ENCODE measurements at places on chromosomes 1 and 21. TPM values are rescaled to one million over a fixed set of nuclear protein-coding genes. Genes with fewer than 3 reads are reported as not detected.

DNA sequence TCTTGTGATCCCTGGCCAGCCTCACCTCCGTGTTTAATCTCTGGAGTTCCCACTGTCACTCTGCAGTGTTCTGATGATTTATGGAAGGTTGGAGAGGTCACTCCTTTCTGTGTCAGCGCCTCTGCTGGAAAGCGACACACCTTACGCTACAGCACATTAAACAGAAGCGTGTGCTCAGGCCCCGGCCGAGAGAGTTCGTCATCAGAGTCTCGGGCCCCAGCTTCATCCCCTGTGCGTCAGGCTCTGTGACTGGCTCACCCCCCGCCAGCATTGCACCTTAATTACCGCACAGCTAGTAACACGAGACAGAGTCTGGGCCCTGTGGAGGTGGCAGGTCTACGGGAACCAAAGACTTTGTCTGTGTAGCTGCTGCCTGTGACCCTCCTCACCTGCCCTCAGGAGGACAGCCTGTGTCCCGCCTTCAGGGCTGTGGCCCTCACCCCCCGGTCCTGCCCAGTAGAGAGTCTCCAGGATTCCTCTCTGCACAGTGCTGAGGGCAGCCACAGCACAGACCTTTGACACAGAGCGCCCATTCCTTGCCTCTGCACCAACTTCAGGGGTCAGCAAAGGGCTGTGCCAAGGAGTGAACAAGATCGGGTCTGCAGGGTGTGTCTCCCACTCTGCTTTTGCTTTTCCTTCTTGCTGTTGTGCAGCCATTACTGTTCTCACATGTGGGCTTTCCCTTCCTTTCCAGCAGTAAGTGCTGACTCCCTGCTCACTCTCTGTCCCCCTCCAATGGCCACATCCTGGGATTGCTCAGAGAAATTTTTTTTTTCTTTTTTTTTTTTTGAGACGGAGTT, 157.6 kb downstream of the PGBD5 start:
- DNase-seq = peak; percentile 80

Gene CNKSR1
- 5.2 TPM for polyA plus RNA-seq

Gene LCE1D
- polyA plus RNA-seq = not detected

GRCh38 chr1:52970149-52970548, 43.1 kb downstream of the SCP2 start:
- peak; percentile 2 for DNase-seq

Gene HTR6
- polyA plus RNA-seq = not detected

Gene CD58
- polyA plus RNA-seq = 12.8 TPM

Gene TMIGD3
- polyA plus RNA-seq = 0.67 TPM

Gene RPE65
- 0.16 TPM for polyA plus RNA-seq

DNA sequence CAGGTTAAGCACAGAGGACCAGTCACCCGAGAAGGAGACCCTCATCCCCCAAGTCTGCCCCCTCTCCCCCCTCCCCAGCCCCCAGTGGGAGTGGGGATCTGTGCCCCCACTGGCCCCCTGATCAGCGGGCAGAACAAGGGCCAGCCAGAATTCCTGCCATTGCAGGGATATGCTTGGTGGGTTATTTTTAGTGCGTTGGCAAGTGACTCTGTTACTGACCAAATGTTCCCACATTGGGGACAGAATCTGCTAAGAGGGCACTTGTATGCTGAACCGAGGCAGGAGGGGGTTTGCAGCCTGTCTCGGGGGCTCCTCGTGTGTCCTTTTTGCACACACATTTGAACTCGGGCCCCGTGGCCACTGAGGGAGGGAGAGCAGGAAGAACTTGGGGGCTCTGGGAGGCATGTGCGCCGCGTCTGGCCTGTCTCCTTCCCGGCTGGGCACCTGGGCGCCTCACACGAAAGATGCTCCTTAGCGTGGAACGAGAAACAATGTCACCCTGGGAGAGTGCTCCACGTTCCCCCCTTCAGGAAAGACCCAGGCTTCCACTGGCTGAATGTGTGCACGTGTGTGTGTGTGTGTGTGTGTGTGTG, 66.4 kb upstream of the CASZ1 start:
- DNase-seq = peak; percentile 57

Gene SLFNL1
- 0.28 TPM for polyA plus RNA-seq

- DNase-seq = no peak
Measured at GRCh38 chr1:113282008-113282892, 108.1 kb upstream of the MAGI3 start.

- no peak for DNase-seq
Measured at GRCh38 chr1:203518541-203518940, 24.6 kb downstream of the OPTC start.

Gene OR6P1
- polyA plus RNA-seq = not detected

Gene HSD3B1
- polyA plus RNA-seq = not detected

- DNase-seq = no peak
Measured at GRCh38 chr1:69747207-69747606, 179.5 kb downstream of the LRRC7 start.

Gene CDCA8
- polyA plus RNA-seq = 13.7 TPM

GRCh38 chr1:176542352-176542751, 79.4 kb downstream of the PAPPA2 start:
- DNase-seq = no peak

DNA sequence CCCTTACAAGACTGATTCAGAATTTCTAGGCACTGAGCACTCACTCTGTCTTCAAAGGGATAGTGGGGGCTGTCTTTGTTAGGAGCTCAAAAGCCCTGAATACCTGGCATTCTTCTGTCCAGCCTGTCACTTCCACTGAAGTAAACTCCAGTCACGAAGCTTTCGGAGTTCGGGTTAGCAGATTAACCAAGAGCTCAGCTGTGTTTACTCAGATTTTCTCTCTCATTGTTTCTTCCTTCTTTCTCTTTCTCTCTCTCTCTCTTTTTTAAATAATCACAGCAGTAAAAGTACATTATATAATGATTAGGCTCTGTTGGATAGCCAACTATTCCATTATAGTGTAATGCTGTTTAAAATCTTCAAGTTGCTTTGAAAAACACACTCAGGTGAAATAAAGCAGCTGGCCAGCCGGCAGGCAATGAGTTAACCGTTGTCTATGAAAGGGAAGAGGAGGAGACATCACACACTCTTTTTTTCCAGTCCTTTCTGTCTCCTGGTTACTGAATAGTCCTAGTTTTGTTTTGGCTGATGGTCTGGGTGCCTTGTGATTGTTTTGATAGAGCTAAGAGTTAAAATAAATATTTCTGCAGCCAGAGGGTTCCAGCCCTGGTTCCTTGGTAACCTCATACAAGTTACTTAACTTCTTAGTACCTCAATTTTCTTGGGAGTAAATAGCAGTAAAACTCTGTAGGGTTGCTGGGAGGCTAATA, 89.8 kb downstream of the ADSS2 start:
- DNase-seq = peak; percentile 24

GRCh38 chr21:41864311-41865001, 14.7 kb downstream of the PRDM15 start:
- no peak for DNase-seq

Gene OR6N1
- not detected for polyA plus RNA-seq

Gene LCE6A
- polyA plus RNA-seq = not detected

- no peak for DNase-seq
Measured at GRCh38 chr1:107570768-107571167, 394.2 kb downstream of the VAV3 start.

- peak; percentile 66 for DNase-seq
Measured at GRCh38 chr1:78081980-78082860, 36.5 kb downstream of the GIPC2 start.

- peak; percentile 60 for DNase-seq
Measured at GRCh38 chr1:157105988-157106812, 6.6 kb upstream of the ETV3L start.

DNA sequence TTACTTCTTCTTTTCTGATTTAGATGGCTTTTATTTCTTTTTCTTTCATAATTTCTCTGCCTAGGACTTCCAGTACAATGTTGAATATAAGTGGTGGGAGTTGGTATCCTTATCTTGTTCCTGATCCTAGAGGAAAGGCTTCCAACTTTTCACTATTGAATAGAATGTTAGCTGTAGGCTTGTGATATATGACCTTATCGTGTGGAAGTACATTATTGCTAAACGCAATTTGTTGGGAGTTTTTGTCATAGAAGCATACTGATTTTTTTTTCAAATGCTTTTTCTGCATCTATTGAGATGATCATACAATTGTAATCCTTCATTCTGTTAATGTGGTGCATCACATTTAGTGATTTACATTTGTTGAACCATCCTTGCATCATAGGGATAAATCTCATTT, 79.5 kb downstream of the FASLG start:
- no peak for DNase-seq

DNA sequence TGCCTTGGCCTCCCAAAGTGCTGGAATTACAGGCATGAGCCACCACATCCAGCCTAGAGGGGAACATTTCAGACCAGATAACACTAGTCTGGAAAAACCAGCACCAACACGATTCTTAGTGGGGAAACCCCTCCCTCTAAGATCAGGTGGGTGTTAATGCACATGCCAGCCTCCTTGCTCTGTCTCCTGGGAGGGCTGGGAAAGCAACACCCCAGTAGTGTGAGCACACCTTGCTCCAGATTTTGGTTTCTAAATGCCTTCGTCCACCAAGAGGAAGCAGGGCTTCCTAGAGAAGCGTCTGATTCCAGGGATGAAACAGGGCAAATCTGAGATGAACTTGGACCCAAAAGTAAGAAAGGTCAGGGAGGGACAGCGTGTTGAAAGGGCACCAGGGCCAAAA, 2.2 kb upstream of the KRTAP10-4 start:
- no peak for DNase-seq

DNA sequence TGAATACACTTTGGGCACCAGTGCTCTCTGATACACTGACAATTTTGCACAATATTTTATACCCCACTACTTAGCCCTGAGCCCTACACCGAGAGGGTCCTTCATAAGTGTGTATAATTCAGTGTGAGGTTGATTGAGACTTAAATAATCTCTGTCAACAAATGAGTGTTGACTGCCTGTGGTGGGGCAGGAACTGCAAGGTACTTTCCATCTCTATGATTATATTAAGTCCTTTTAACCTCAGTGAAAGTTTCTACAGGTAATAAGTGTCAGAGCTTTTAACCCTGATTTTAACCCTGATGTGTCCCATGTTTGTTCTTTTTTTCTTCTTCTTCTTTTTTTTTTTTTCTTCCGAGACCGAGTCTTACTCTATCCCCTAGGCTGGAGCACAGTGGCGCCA, 5.8 kb downstream of the CASQ1 start:
- DNase-seq = no peak

Gene ADORA1
- polyA plus RNA-seq = 2.8 TPM

Gene RGS4
- 0.85 TPM for polyA plus RNA-seq

Gene TRIM46
- 0.81 TPM for polyA plus RNA-seq

DNA sequence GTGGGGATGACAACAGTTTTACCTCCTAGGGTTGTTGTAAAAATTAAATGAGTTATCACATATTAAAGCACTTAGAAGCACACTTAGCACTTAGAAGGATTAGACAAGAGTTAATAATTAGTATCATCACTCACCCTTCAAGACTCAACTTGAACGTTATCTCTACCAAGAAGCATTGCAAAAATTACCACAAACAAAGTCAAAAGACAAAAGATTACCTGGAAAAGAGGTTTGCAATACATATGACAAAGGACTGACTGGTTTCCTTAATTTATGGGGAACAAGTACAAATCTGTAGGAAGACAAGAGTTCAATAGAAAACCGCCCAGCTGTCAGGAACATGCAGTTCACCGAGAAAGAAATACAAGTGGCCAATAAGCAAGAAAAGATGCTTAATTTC, 93.3 kb upstream of the ATP1A1 start:
- no peak for DNase-seq

- DNase-seq = no peak
Measured at GRCh38 chr1:153231363-153231762, 14.0 kb downstream of the PRR9 start.

Gene HIVEP3
- polyA plus RNA-seq = 2.1 TPM

Measured in muscle of leg (tissue), 16 donors.